ENCODE measurements at places on chromosomes 11 and 22.

GRCh38 chr11:78349114-78349513 lies 68.5 kb downstream of the GAB2 start:
- no peak for DNase-seq

GRCh38 chr11:34492806-34493414 lies 20.7 kb downstream of the ELF5 start:
- peak; percentile 44 for DNase-seq

DNA sequence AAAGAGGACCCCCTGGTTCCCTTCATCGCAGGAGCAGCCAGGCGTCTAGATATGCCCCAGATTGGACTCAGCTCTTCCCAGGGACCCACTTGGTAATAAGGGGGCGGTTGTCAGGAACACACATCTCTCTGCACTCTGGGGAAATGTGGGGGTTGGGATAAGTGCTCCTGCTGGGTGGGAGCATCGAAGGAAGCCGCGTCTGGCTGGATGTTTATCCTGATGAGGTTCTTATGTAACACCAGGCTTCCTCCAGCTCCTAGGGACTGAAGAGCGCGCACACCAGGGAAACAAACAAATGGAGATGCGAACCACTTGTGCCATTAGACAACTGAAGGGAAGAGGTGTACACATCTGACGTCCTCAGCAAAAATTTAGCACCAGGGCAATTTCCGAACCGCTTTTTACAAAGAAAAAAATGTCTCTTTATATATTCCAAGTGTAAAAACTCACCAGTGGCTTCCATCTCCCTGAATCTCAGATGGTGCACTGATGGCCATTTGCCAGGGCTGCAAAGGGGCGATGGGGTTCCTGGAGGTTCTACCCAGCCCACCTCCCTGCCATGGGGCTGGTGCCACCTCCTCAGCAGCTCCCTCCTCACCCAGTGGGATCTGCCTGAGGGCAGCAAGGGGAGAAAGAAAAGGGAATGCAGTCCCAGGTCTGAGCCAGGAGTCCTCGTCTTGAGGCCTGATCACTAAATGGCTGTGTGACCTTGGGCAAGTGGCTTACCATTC lies 89.4 kb downstream of the PKNOX2 start:
- DNase-seq, result no peak

DNA sequence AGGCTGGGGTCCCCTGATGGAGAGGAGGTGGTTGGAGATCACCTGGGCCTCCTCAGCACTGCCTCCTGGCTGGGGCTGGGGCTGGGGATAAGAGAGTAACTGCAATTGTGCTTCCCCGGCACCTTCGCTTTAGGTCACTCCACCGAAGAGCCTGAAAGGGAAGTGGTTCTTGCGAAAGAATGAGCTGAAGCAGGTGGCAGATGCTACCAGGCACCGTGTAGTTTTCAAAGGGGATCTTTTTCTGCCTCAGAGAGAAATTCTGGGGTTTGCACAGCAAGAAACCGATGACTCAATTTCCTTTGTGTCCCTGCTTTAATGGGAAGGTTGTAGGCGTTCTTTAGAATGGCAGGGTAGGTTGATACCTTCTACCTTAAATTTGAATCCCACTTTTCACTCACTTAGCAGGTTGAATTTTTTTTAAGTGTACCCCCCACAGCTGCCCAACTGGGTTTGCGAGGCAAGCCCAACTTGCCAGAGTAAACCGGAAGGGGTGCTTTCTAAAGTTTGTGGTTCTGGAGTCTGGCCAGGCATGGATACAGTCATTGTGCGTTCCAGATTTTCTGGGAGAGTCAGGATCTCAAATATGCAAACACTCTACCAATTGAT lies 5.3 kb downstream of the CD44 start:
- DNase-seq, result no peak

- no peak for DNase-seq
These were observed 2.7 kb downstream of the RNF169 start for GRCh38 chr11:74751303-74751702.
